ENCODE measurements at places on chromosomes 5 and 9.

- DNase-seq: no peak
These were observed 10.5 kb downstream of the LNPEP start for GRCh38 chr5:96946381-96946780.

GRCh38 chr9:129752900-129753729, at the start of gene PTGES:
Gene PTGES, minus strand, starts transcription at chr9:129753042. Its CDS starts 30 bp downstream, at chr9:129753012.
- DNase-seq: peak; percentile 89

- peak; percentile 2 for DNase-seq
These were observed 57.3 kb upstream of the FNIP1 start for GRCh38 chr5:131854134-131854533.

DNA sequence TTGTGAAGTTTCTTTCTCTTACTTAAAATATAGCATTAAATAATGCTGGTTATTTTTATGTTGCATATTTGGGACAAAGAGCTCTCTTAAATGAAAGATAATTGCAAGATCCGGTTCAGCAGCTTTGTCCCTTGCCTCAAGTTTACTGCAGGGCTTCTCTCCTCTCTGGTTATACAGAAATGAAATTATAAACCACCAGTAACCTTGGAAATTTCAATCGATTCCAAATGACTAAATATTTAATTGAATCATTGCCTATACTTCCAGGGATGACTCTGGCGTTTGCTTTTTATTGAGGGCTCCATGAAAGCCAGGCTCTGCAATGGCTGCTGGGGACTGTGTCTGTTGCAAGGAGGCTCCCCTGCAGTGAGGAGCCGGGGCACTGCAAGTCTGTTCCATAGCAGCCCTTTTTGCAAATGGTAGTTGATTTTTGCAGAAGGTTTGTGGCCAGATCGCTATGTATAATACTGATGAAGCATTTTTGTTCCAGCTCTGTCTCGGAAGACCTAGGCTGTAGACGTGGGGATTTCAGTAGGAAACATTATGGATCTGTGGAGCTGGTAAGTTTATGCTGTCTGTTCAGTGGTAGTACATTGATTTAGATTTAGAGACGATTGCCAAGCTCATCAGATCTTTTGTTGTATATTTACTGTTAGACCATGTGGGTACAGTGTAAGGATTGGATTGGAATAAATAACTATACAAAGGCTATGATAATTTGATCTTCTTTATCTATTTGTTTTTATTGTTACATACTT, at the start of gene GARNL3:
Gene GARNL3 (plus strand): TSS at position 313 of the 758 bp plus-strand sequence. CDS start 104 bp downstream, at position 417.
- no peak for DNase-seq

DNA sequence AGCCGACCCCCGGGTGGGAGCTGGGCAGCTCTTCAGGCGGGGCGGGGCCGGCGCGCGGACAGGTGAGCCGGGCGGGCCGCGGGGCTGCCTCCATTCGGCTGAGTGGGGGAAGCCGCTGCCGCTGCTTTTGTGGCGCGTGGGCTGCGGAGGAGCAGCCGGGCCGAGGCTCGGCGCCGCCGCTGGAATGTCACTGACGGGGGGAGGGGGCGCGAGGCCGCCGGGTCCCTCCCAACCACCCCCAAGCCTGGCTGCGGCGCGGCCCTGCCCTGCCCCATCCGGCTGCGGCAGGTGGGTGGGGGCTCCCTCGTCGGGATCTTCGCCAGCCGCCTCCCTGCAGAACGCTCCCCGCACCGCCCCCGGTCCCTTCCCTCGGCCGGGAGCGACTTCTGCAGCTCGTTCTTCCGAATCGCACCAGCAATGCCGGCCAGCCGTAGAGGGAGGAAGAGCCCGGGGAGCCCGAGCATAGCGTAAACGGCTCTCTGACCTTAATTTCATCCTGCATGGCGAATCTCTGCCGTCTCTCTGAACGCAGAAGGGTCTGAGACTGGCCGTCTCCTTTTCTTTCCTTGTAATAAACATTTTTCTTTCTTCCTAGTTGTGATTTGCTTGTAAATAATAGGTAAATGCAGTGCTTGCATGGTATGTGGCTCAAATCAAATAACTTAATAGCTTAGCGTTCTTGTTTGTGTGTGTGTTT, 505 bp downstream of the SPTAN1 start:
- DNase-seq: no peak

- no peak for DNase-seq
These were observed 86.7 kb downstream of the PRKACG start for GRCh38 chr9:68927165-68927564.

DNA sequence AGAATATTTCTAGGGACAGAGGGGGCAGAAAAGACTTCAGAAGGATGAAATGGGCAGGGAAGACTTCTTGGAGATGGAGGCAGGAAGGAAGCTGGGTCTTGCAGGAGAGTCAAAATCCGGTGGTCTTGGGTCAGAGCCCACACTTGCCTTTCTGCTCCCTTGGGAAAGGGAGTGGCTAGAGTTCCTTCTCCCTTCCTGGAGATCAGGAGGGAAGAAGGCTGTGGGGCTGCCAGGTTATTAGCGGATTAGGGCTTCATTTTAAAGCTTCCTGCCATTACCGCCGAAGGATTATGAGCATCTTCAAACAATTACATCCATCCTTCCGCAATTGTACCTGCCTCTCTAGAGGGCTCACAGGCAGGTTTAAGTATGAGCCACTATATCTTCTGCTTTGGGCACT, 19.2 kb upstream of the SYNPO start:
- DNase-seq: no peak
